ENCODE measurements at places on chromosomes 2 and 18. TPM values are rescaled to one million over a fixed set of nuclear protein-coding genes. Genes with fewer than 3 reads are reported as not detected.

- no peak for DNase-seq
Measured at GRCh38 chr18:47628240-47628781, 302.1 kb downstream of the SMAD2 start.

Gene AFF3
- total RNA-seq: 1.7 TPM

Gene NEURL3
- 0.75 TPM for total RNA-seq

GRCh38 chr2:200733713-200734198, 78.0 kb upstream of the BZW1 start:
- no peak for DNase-seq

- no peak for DNase-seq
Measured at GRCh38 chr2:11949732-11950523, 203.5 kb downstream of the LPIN1 start.

Gene REG3A
- total RNA-seq: not detected

Gene MARCHF4
- total RNA-seq: not detected

Gene TMEM247
- total RNA-seq: not detected

GRCh38 chr18:446941-447560, 53.5 kb downstream of the COLEC12 start:
- DNase-seq: no peak

GRCh38 chr2:77567723-77568122, 45.5 kb upstream of the LRRTM4 start:
- DNase-seq: no peak

- peak; percentile 8 for DNase-seq
Measured at GRCh38 chr18:46497129-46497528, 159.9 kb downstream of the LOXHD1 start.

DNA sequence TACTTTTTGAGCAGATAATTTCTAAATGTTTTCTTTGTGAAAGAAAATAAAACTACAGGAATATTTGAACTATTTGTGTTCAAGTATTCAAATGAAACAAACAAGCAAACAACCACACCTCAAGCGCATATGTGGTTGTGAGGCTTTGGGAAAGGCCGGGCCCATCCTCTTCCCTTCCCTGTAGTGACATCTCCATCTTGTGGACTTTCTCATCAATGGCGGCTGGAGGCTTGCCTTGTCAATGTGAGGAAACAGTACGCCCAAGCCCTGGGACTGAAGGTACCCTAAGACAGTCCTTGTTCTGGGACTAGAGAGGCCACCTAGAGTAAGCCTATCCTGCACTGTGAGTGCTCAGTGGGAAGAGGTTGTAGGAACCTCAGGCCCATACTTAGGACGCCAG, 166.8 kb downstream of the TPGS2 start:
- no peak for DNase-seq

Gene FEZ2
- total RNA-seq: 14.9 TPM

- no peak for DNase-seq
Measured at GRCh38 chr2:100888601-100889000, 68.7 kb downstream of the NPAS2 start.

GRCh38 chr18:5918205-5918858, 23.0 kb upstream of the TMEM200C start:
- DNase-seq: no peak

DNA sequence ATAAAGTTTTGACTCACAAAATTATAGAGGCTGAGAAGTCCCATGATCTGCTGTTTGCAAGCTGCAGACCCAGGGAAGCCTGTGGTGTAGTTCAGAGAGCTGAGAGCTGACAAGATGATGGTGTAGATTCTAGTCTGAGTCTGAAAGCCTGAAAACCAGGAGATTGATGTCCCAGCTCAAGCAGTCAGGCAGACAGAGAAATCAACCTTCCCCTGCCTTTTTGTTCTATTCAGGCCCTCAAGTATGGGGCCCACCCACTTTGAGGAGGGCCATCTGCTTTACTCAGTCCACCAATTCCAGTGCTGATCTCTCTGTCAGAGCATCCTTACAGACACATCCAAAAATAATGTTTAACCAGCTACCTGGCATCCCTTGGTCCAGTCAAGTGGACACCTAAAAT, 479.6 kb downstream of the STK39 start:
- no peak for DNase-seq

- DNase-seq: no peak
Measured at GRCh38 chr2:11758647-11759046, 12.2 kb downstream of the LPIN1 start.

GRCh38 chr2:120369250-120369649, 23.3 kb downstream of the INHBB start:
- no peak for DNase-seq

DNA sequence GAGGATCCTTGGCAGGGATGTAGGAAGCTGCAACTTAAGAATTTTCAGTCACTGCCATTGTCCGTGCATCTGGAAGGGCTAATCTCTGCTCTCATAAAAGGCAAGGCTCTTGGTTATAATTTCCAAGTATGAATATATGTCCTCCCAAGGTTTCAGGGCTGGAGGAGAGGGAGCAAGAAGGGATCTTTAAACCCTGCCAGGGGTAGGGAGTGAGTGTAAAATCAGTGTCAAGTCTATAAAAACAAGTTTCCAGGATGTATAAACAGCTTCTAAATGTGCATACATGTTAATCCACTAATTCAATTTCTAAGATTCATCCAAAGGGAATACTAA, 110.2 kb upstream of the CYRIA start:
- no peak for DNase-seq

DNA sequence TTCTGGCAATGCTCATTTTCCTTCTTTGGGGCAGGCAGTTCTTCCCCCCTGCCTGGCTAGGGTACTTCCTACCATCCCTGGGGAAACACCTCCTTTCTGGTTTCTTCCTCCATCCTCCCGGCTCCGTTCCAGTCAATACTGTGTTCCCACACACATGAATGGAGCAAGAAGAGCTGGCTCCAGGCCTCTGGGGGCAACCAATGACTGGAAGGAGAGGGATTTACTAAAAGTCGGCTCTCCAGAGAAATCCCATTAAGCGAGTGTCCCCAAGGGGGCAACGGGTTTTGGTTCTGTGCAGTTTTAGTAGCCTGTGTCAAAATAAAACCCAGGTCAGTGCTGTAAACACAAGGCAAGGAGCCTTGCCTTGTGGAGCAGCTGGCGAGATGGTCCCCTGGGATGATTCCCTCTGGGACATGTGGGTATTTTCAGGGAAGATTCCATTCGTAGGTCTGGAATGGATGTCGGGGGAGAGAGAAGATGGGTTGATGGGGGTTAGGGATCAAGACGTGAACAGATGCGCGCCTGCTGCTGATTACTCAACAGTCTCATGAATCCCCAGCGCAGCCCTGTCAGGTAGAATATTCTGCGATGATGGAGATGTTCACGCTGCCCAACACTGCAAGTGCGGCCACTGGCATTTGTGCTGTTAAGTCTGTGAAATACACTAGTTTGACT, 32.0 kb downstream of the EMILIN2 start:
- DNase-seq: no peak

- DNase-seq: no peak
Measured at GRCh38 chr2:73202156-73203054, at the start of gene NOTO. Gene NOTO (plus strand): TSS chr2:73202574. CDS start chr2:73202667, 93 bp downstream.

- no peak for DNase-seq
Measured at GRCh38 chr2:240219208-240219890, 78.9 kb upstream of the OTOS start.

GRCh38 chr18:59123588-59124369, 15.9 kb upstream of the SEC11C start:
- no peak for DNase-seq

GRCh38 chr2:16623031-16623430, 42.6 kb downstream of the CYRIA start:
- DNase-seq: no peak

DNA sequence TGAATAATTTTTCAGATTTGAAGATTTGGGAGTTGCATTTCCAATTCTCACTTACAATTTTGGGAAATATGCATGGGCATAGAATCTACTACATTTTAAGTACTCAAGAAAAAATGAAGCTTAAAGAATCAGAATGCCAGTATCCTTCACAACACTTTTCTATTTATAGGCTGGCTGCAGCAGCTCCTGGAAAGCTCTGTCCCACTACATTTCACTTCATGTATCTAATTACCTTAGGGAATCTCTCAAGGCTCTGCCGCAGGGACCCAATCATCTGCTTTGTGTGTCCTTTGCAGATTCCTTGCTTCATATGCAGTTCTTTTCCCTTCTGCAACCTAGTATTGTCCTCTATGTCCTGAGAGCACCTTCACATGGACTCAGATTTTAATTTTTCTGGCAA, 102.9 kb downstream of the NUP35 start:
- DNase-seq: no peak

GRCh38 chr2:160583146-160583535, 89.5 kb upstream of the RBMS1 start:
- no peak for DNase-seq

GRCh38 chr2:171316755-171317337, 116.9 kb downstream of the METTL8 start:
- DNase-seq: no peak

Gene FZD7
- 1.5 TPM for total RNA-seq

Gene ARHGAP28
- not detected for total RNA-seq

Gene DSC1
- total RNA-seq: not detected

- DNase-seq: no peak
Measured at GRCh38 chr2:205501826-205502225, 180.5 kb upstream of the NRP2 start.

Gene TMEM200C
- 0.07 TPM for total RNA-seq

DNA sequence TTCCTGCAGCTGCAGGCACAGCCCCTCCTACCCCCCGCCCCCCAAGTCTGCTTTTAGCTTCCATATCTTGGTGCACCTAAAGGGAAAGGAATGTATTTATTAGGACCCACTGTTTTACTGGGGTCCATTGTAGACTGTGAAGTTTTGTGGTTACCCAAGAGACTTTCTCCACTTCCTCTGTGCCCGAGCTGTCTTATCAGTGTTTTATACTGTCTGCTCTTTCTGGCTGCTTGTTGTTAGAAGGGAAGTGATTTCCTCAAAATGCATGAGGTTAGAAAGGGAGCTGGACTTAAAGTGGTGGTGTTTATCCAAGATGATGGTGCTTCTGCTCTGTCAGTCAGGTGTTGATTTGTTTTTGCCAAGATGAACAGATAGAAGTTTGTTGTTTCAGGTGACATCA, 85.0 kb downstream of the PTH2R start:
- DNase-seq: no peak

Gene PPM1G
- total RNA-seq: 158 TPM

DNA sequence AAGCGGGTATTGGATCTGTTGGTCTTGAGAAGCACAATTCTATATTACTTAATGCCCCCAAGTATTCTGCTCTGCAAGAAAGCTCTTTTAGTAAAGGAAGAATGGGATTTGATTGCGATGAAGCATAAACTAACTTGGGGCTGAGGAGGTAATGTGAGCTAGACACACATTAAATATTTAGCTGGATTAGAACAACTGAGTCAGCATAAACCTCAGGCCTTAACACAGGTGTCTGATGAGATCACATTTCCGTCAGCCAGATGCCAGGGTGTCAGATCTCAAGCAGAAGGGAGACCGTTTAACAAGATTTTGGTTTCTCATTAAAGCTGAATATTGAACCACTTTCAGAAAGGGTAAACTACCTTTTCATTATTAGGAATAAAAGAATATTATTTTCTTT, 94.5 kb downstream of the GYPC start:
- no peak for DNase-seq

DNA sequence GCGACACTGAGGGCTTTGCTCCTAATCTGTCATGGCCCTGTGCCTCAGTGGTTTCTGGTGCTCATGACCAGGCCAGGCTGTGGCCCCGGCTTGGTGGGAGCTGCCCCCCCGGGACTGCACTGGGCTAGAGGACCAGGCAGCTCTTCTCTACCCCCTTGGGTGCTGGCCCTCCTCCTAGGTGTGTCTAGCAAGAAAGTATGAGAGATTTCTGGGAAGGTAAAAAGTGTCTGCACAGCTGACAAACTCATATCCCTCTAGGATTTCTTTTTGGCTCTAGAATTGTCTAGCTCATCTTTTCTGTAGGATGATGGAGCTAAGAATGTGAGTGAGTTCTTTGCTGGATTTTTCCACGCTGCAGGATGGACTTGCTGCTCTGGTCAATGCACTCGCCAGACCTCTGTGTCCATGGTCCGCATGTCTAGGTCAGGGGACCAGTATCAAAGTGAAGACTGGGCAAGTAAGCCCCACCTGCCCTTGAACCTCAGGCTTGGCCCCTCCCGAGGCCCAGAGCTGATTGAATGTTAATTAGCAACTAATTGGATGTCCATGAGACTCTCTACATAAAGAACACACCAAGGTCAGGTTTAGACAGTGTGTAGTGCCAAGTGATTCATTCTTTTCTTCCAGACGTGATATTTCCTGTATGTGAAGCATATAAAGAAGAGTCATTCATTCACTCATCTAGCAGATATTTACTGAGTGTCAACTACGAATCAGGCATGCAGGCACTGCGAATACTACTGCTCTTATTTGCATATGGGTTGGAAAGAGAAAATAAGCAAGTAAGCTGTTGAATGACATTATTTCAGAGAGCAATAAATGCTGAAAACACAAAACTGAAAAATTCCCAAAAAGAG, 15.6 kb upstream of the PSD4 start:
- no peak for DNase-seq

DNA sequence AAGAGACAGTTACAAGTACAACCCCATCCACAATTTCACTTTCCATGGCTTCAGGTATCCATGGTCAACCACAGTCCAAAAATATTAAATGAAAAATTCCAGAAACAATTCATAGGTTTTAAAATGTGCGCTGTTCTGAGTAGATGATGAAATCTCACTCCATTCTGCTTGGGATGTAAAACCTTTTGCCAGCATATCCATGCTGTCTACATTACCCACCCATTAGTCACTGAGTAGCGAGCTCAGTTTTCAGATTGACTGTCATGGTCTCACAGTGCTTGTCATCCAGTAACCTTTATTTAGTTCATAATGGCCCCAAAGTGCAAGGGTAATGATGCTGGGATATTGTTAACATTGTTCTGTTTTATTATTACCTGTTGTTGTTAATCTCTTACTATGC, 40.5 kb downstream of the SMAD4 start:
- no peak for DNase-seq

Gene DUSP11
- 42.4 TPM for total RNA-seq

Gene RALB
- total RNA-seq: 79.7 TPM

- no peak for DNase-seq
Measured at GRCh38 chr2:66897691-66898150, 462.8 kb downstream of the MEIS1 start.

DNA sequence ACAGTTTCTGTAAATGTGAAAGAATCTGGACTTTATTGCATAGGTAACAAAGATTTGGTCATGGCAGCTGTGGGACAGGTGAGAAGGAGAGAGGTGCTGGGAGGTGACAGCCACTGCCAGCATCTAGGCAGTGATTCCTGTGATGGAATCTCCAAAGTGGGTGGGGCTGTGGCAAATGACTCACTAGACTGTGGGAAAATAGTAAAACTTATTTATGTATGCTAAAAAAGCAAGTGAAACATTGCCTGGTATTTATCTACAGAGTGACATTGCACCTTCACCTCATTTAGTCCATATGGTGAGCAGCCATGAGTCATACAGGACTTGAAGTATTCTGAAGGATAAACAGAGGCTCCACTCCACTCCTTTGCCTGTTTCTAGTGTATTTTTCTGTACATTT, 145.3 kb upstream of the MEX3C start:
- DNase-seq: no peak

Measured in activated T-helper 1 cell treated with anti-CD3 and anti-CD28 coated beads, Interleukin-12 subunit alpha, Interleukin-12 subunit beta, Interleukin-2, Interleukin-4 antibody, amounts not matched to agents 30 ng/mL and 10 ng/mL and 1 ng/mL, durations not matched to agents 14 hours and 24 hours and 36 hours (primary cell).